ENCODE measurements at places on chromosomes 6 and 20. TPM values are rescaled to one million over a fixed set of nuclear protein-coding genes. Genes with fewer than 3 reads are reported as not detected.

The OR12D3 gene
- total RNA-seq = not detected

The KHDC1L gene
- total RNA-seq = not detected

The RAMACL gene
- 2.2 TPM for total RNA-seq

The WFDC5 gene
- total RNA-seq = 6.1 TPM

The AHI1 gene
- 28.7 TPM for total RNA-seq

The RIOK1 gene
- 21.6 TPM for total RNA-seq

The IL20RA gene
- 21.9 TPM for total RNA-seq

- peak overlapping the region; percentile 58 for H3K4me3 ChIP-seq
- H3K36me3 ChIP-seq = no peaks in the 10 kb centered on the region
- peaks cover 45% of the 10 kb centered on the region for H3K4me1 ChIP-seq
- DNase-seq = no peak
- peak overlapping the region; percentile 90 for H3K27ac ChIP-seq
- no peaks in the 10 kb centered on the region for H3K27me3 ChIP-seq
These were observed 116.2 kb downstream of the RTN4IP1 start for GRCh38 chr6:106512968-106513574.

DNA sequence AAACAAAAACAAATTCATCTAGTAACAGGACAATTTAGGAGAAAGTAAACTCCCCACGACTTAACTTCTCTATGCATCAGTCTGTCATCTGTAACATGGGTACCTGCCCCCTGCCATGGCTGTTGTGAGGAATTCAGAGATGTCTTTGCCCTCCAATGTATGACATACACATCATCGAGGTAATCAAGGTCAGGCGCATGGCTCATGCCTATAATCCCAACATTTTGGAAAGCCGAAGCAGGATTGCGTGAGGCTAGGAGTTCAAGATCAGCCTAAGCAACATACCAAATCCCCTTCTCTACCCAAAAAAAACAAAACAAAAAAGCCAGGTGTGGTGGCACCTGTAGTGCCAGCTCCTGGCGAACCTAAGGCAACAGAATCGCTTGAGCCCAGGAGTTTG lies 9.0 kb downstream of the EEF1A1 start:
- no peaks in the 10 kb centered on the region for H3K27me3 ChIP-seq
- DNase-seq = no peak
- peaks cover 20% of the 10 kb centered on the region for H3K4me1 ChIP-seq
- peaks cover 21% of the 10 kb centered on the region for H3K36me3 ChIP-seq

DNA sequence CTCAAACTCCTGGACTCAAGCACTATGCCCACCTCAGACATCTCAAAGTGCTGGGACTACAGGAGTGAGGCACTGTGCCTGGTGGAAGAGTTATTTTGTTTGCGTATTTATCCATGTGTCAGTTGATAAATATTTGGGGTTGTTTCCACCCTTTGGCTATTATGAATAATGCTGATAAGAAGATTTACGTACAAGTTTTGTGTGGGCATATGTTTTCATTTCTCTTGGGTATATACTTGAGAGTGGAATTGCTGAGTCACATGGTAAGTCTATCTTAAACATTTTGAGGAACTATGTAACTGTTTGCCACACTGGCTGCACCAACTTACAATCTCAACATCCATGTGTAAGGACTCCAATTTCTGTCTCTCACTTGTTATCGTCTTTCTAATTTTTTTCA lies 200.3 kb downstream of the RNGTT start:
- no peaks in the 10 kb centered on the region for H3K27me3 ChIP-seq
- DNase-seq = no peak
- H3K36me3 ChIP-seq = no peaks in the 10 kb centered on the region
- H3K27ac ChIP-seq = no peak overlapping the region

DNA sequence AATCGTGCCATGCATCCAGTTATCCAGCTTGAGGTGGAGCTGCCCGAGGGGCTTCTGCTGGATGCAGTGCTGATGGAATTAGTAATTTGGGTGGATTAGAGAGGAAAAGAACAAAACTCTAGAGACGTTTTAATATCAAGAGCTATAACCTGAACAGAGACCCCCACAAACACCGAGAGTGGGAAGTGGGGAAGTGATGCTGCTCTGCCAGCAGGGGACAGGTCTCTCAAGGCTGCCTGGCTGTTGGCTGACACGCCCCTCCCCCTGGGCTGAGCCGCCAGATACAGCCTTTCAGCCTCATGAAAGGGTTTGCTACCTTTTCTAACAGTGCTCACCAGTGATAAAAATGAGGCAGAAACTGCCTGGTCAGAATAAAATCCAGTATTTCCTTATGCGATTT lies 9.6 kb downstream of the LEMD2 start:
- H3K4me1 ChIP-seq = peaks cover 20% of the 10 kb centered on the region
- no peaks in the 10 kb centered on the region for H3K27me3 ChIP-seq
- H3K36me3 ChIP-seq = peaks cover 4% of the 10 kb centered on the region
- no peak overlapping the region for H3K27ac ChIP-seq
- no peak for DNase-seq
- no peak overlapping the region for H3K4me3 ChIP-seq

- H3K4me3 ChIP-seq = no peak overlapping the region
- H3K27me3 ChIP-seq = no peaks in the 10 kb centered on the region
- H3K27ac ChIP-seq = no peak overlapping the region
These were observed 35.6 kb downstream of the ADGRF4 start for GRCh38 chr6:47733879-47734558.

DNA sequence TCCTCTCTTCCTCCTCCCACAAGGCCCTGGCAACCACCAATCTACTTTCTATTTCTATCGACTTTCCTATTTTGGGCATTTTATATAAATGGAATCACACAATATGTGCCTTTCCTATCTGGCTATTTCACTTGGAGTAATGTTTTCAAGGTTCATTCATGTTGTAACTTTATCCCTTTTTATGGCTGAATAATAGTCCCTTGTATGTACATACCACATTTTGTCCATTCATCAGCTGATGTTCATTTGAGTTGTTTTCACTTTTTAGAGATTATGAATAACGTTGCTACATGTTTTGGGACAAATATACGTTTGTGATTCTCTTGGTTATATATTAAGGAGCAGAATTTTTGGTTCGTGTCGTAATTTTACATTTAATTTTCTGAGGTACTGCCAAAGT lies 33.9 kb downstream of the SCGN start:
- H3K36me3 ChIP-seq = no peaks in the 10 kb centered on the region
- no peaks in the 10 kb centered on the region for H3K27me3 ChIP-seq
- H3K4me3 ChIP-seq = no peak overlapping the region
- DNase-seq = no peak

DNA sequence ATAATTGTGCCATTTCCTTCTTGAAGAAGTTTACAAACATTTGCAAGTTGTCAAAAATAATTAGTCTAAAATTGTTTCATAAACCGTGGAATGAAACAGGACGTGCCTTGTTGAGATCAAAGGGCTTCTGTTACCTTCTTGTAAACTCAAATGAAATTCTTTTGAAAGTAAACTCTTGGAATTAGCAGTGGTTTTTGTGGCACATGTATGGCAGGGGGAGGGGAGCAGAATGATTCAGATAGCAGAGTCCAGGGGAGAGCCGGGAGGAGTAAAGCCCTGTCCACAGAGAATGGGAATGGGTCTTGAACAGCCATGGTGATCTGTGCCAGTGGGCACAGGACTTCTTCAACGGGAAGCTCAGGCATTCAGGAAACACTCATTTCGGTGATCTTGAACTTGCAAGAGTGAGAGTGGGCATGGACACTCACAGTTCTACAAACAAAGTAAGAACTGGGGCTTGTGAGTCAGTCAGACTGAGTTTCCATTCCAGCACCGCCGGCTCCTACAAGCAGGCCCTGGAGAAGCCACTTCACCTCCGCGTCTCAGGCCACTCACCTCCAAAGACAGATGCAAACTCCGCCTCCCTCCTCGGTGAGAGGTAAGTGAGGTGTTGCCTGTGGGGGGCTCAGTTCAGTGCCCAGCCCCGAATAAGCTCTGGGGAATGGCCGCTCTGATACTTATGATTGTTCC lies 143.1 kb downstream of the CDH26 start:
- no peak overlapping the region for H3K4me3 ChIP-seq
- no peak for DNase-seq
- no peak overlapping the region for H3K27ac ChIP-seq
- H3K4me1 ChIP-seq = no peaks in the 10 kb centered on the region
- no peaks in the 10 kb centered on the region for H3K36me3 ChIP-seq

DNA sequence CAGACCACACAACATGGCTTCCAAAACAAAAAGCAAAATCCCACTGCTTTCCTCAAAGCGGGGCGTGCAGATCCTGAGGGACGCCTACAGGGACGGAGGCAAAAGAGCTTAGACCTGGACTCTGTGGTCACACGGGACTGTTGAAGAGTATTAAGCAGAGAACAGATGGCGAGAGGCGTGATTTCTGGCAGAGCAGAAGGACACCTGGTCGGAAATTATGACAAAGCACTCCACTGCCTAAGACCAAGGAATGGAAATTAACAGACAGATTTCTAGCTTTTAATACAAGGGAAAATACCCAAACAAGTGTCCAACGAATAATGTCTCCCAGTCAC lies 15.4 kb downstream of the CST7 start:
- H3K27me3 ChIP-seq = no peaks in the 10 kb centered on the region
- H3K4me1 ChIP-seq = no peaks in the 10 kb centered on the region
- H3K27ac ChIP-seq = no peak overlapping the region
- no peak for DNase-seq

GRCh38 chr6:89599727-89600126 lies 38.8 kb downstream of the LYRM2 start:
- H3K27ac ChIP-seq = no peak overlapping the region
- H3K36me3 ChIP-seq = no peaks in the 10 kb centered on the region
- H3K27me3 ChIP-seq = no peaks in the 10 kb centered on the region
- DNase-seq = no peak

GRCh38 chr6:155964544-155964943 lies 508.9 kb upstream of the NOX3 start:
- H3K4me1 ChIP-seq = no peaks in the 10 kb centered on the region
- H3K36me3 ChIP-seq = no peaks in the 10 kb centered on the region
- DNase-seq = no peak
- no peak overlapping the region for H3K4me3 ChIP-seq

- no peak overlapping the region for H3K27ac ChIP-seq
- peaks cover 10% of the 10 kb centered on the region for H3K4me1 ChIP-seq
- no peak for DNase-seq
- H3K27me3 ChIP-seq = no peaks in the 10 kb centered on the region
- no peak overlapping the region for H3K4me3 ChIP-seq
These were observed 31.5 kb downstream of the SLC2A12 start for GRCh38 chr6:134020968-134021367.

GRCh38 chr6:126176282-126176681 lies 163.6 kb upstream of the CENPW start:
- H3K27ac ChIP-seq = no peak overlapping the region
- no peak overlapping the region for H3K4me3 ChIP-seq
- H3K27me3 ChIP-seq = no peaks in the 10 kb centered on the region
- no peaks in the 10 kb centered on the region for H3K36me3 ChIP-seq
- DNase-seq = no peak

DNA sequence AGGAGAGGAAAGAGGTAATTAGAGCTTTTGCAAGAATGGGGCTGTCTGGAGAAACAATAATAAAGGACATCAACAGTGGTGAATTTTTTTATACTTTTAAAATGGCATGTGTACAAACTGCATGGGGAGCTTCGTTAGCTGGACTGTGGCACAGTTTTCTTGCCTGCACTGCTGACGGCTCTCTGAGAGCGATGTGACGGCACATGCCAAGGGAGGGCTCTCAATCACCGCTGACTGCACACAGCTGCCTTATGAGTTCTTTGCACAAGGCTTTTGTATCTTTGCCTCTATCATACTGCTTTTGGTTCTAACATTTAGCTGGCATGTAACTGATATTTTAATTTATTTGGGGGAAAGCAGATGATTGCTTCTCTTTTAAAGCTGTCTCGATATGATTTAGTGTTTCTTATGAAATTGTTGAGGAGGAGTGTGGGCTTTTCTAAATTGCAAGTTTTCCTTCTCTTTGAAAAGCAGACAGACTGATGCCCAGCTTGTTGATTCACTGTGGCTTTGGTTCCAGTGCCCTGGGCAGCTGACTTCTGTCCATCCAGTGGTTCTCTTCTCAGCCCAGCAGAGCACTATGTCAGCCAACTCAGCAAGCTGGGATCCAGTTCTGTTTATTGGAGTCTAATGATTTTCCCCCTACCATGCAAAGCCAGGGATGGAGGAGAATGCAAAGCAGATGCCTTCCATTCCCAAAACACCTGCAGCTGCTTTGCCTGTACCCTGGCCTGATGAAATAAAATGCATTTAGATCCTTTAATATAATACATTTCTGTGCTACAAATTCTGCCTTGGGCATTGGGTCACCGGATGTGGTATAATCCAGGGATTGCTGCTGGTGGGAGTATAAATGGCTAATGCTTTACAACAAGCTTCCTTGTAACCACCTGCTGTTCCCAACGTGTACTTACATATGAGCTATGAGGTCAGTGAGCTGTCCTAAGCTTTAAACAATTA lies 323.9 kb downstream of the ZFAND3 start:
- no peak for DNase-seq
- no peak overlapping the region for H3K4me3 ChIP-seq
- H3K4me1 ChIP-seq = peaks cover 18% of the 10 kb centered on the region
- H3K36me3 ChIP-seq = no peaks in the 10 kb centered on the region
- no peaks in the 10 kb centered on the region for H3K27me3 ChIP-seq

DNA sequence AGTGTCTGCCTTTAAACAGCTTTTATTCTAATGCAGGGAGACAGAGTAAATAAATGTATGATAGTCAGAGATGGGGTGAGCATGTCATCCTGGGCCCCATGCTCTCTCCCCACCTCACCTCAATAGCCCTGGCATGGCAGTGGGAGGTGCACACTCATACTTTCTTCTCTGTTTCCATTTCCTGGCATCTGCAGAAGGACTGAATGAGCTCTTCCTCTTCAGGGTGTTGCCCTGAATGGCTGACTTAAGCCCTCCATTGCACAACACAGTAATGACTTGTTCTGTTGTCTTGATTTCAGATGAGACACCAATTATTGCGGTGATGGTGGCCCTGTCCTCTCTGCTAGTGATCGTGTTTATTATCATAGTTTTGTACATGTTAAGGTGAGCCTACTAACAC lies 57.0 kb upstream of the GNRH2 start:
- peaks cover 50% of the 10 kb centered on the region for H3K36me3 ChIP-seq
- no peak overlapping the region for H3K4me3 ChIP-seq
- DNase-seq = no peak
- H3K4me1 ChIP-seq = no peaks in the 10 kb centered on the region
- H3K27me3 ChIP-seq = no peaks in the 10 kb centered on the region
- no peak overlapping the region for H3K27ac ChIP-seq

GRCh38 chr6:24228123-24228522 lies 102.1 kb downstream of the NRSN1 start:
- no peaks in the 10 kb centered on the region for H3K27me3 ChIP-seq
- no peak for DNase-seq
- no peaks in the 10 kb centered on the region for H3K36me3 ChIP-seq
- H3K27ac ChIP-seq = no peak overlapping the region

DNA sequence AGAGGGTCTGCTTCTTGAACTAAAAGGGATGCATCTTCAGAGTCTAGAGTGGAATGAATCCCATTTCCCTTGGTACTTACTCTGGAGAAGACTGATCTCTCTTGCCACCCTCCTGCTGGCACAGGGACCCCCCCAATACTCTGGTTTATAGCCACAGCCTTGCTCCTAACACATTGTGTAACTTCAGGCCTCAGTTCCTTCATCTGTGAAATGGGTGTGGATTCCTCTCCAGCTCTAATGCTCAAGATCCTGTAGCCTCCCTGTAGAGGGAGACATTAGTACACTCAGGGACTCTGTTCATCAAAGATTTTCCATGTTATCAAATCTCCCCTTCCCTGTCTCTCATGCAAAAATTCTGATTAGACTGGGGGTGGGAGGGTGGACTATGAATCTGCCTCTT lies 315.7 kb upstream of the MOCS1 start:
- no peak overlapping the region for H3K4me3 ChIP-seq
- DNase-seq = no peak
- H3K4me1 ChIP-seq = no peaks in the 10 kb centered on the region
- H3K27me3 ChIP-seq = no peaks in the 10 kb centered on the region
- no peaks in the 10 kb centered on the region for H3K36me3 ChIP-seq
- no peak overlapping the region for H3K27ac ChIP-seq

Measured in vagina (tissue), 2 donors.